ENCODE measurements at places on chromosomes 1 and 21.

- DNase-seq = no peak
Observed at GRCh38 chr1:53142226-53142853, at the start of gene SLC1A7. TSS of gene SLC1A7 (minus strand) at chr1:53142638. CDS start at chr1:53142449, 189 bp downstream.

- no peak for DNase-seq
Observed at GRCh38 chr21:16020878-16021277, 291.1 kb downstream of the USP25 start.

DNA sequence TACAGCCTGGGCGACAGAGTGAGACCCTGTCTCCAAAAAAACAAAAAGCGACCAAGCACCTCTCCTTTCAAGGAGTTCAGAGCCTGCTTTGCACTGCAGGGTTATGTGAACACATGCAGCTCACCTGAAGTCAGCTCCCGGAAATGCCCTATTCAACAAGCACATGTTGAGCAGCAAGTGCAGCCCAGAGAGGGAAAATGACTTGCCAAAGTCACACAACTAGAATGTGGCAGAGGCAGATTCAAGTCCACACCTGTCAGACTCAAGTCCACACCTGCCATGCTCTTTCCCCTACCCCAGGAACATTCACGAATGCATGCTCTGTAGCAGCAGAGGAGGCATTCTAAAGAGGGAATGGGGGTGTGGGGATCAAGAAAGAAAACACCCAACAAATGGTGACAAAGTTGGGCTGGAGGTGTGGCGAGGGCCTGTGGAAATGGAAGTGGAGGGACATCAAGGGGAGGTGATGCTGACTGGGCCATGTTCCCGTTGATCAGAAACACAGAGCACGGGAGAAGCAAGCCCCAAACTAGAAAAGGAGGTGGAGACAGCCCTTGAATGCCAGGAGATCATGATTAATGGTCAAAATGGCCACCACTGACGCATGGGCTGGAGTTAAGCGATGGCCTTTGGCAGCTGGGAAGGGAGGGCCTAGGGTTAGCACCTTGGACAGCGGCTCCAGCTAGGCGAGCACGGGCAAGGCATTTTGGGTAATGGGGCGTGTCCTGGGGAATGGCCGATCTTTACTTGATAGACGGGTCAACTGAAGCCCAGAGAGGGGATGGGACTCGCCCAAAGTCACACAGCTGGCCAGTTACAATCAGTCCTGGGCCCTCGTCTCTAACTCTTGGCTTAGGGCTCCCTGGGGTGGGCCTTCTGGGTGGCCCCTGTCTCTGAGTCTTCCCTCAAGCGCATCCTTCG, 21.5 kb downstream of the RAP1GAP start:
- DNase-seq = peak; percentile 11

DNA sequence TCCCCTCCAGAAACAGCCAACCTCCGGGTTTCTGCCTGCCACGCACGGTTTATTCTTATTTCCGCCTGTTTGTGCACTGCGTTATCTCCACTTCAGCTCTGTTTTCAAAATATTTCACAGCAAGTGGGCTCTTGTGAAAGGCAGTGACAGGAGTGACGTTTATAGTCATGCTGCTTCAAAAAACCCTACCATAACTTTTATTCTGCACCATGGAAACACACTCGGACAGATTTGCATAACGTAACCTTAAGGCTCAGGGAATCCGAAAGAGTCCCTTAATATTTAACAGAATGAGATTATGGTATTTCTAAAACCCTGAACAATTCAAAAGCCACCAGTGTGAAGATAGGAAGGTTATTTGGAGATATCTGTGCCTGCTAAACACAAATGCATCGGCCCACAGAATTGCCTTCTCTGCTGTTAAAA, 782 bp upstream of the SDE2 start:
- DNase-seq = no peak
